ENCODE measurements at places on chromosomes 5 and 9. TPM values are rescaled to one million over a fixed set of nuclear protein-coding genes. Genes with fewer than 3 reads are reported as not detected.

DNA sequence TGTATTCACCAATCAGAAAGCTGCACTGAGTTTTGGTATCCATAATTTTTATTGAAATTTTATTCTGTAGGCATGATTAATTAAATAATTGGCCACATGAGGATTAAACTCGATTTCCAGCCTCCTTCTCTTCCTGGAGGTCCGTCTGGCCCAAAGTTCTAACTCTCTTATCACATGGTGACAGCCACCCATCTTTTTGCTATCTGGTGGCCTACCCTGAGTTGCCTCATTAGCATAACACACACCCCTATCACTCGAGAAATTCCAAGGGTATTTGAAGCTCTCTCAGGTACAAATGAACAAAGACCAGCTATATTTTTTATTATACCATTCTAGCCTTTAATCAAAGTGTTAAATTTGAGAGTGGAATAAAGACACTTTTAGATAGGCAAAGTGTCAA, 57.7 kb downstream of the APC start:
- H3K4me1 ChIP-seq, result no peaks in the 10 kb centered on the region
- peaks cover 25% of the 10 kb centered on the region for H3K36me3 ChIP-seq
- no peak for DNase-seq
- H3K27ac ChIP-seq, result no peak overlapping the region
- H3K27me3 ChIP-seq, result no peaks in the 10 kb centered on the region

DNA sequence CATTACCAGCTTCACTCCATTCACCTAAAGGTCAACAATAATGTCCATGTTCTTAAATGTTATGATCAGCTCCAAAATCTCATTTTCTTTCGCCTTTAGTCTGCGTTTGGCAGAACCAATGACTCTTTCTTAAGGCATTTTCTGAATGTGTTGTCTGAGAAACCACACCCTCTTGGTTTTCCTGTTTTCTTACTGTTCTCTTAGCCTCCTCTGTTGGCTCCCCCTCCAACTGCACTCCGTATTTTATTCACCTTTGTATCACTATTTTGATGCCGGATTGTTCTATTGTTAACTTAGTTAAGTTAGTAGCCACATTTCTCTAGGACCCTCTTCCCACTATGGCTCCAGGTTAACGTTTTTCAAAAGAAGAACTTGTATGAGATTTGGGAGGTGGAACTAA, 185.6 kb downstream of the DMAC1 start:
- H3K27ac ChIP-seq, result no peak overlapping the region
- H3K4me3 ChIP-seq, result no peak overlapping the region
- DNase-seq, result peak; percentile 20
- H3K4me1 ChIP-seq, result no peaks in the 10 kb centered on the region
- H3K27me3 ChIP-seq, result no peaks in the 10 kb centered on the region
- no peaks in the 10 kb centered on the region for H3K36me3 ChIP-seq

- no peaks in the 10 kb centered on the region for H3K36me3 ChIP-seq
- no peaks in the 10 kb centered on the region for H3K4me1 ChIP-seq
- no peak overlapping the region for H3K27ac ChIP-seq
- H3K4me3 ChIP-seq, result no peak overlapping the region
Measured at GRCh38 chr9:84953797-84954705, 284.5 kb downstream of the NTRK2 start.

The PCDHB16 gene
- total RNA-seq, result 5.1 TPM

- H3K4me3 ChIP-seq, result no peak overlapping the region
- DNase-seq, result peak; percentile 76
- H3K4me1 ChIP-seq, result peaks cover 26% of the 10 kb centered on the region
- peaks cover 35% of the 10 kb centered on the region for H3K36me3 ChIP-seq
- H3K27me3 ChIP-seq, result no peaks in the 10 kb centered on the region
Measured at GRCh38 chr9:33117306-33117705, 40.8 kb upstream of the SMU1 start.

DNA sequence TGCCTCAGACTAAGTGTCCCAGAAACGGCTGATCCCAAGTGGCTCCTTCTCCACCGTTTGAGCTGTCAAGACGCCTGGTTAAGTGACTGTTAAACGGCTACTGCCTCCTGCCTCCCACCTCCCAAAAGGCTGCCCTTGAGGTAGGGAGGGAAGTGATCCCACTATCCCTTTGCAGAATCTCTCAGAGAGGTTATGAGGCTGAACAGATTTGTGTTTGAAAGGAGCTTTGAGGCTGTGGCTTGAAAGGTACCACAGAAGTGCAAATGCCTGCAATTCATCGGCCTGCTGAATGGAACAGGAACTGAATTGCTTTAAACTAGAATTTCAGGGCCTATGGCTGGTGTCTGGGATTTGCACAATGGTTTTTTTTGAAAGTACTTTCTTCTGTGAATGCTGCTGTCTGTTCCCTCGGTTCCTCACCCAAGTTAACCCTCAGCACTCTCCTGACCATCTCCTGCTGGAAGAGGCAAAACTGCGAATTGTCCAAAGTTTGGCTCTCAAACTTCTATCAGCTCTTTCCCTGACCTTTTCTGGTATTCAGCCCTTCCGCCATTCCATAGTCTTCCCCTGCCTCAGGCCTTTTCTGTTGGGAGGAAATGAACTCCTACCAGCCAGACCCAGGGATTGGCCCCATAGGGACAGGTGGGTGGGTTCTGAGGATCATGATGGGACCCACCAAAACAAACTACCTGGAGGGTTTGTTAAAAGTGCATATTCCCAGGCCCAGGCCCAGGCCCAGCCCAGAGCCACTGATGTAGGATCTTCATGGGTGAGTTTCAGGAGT, 453.3 kb downstream of the KDM4C start:
- DNase-seq, result no peak
- H3K27ac ChIP-seq, result no peak overlapping the region
- H3K27me3 ChIP-seq, result peaks cover 24% of the 10 kb centered on the region
- no peak overlapping the region for H3K4me3 ChIP-seq

DNA sequence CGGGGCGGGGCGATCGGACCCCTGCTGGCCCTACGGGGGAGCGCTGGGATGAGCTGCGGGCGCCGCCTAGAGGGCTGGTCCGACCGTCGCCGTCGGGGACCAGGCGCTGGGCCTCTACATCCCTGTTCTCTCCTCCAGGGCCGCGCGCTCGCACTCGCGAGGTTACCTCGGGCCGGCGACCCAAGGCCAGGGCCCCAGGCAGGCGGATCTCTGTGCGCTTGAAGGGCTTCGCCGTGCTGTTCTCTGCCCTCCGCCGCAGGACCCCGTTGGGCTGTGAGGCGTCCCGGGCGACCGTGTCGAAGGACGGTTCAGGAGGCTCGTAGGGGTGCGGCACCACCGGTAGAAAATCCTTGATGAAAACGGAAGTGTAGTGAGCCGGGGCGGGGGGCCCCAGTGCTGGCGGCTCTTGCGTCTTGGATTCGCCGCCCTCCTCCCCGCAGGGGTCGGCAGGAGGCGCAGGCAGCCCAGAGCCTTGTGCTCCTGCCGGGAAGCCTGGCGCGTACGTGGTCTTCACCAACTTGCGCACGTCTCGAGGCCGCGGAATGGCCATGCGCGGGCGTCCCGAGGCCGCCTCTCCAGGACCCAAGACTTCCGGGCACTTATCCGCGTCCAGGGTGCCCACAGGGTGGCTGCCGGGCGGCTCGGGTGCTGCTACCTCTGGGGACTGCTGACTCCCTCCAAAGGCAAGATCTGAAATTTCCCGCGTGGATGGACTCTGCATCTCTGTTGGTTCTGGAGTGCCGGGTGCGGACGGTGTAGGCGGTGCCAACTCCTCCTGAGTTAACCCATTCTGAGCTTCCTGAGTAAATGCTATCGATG, 2.0 kb downstream of the PROB1 start:
- no peaks in the 10 kb centered on the region for H3K36me3 ChIP-seq
- H3K27ac ChIP-seq, result no peak overlapping the region
- H3K4me3 ChIP-seq, result peak overlapping the region; percentile 65
- DNase-seq, result peak; percentile 77
- H3K4me1 ChIP-seq, result 0 out of 2 replicates have a peak, but pooled peaks cover 4% of the 10 kb centered on the region
- peaks cover 9% of the 10 kb centered on the region for H3K27me3 ChIP-seq

- no peak for DNase-seq
- H3K27me3 ChIP-seq, result no peaks in the 10 kb centered on the region
- H3K27ac ChIP-seq, result no peak overlapping the region
Measured at GRCh38 chr9:90966031-90966290, 164.3 kb downstream of the SYK start.

- no peak overlapping the region for H3K27ac ChIP-seq
- H3K27me3 ChIP-seq, result peaks cover 16% of the 10 kb centered on the region
- H3K36me3 ChIP-seq, result no peaks in the 10 kb centered on the region
- H3K4me3 ChIP-seq, result peak overlapping the region; percentile 56
Measured at GRCh38 chr9:114153761-114154599, 1.4 kb upstream of the COL27A1 start.

GRCh38 chr5:19608444-19609002, 379.5 kb downstream of the CDH18 start:
- H3K27me3 ChIP-seq, result no peaks in the 10 kb centered on the region
- no peaks in the 10 kb centered on the region for H3K36me3 ChIP-seq
- no peak overlapping the region for H3K27ac ChIP-seq
- no peak overlapping the region for H3K4me3 ChIP-seq
- no peaks in the 10 kb centered on the region for H3K4me1 ChIP-seq
- DNase-seq, result no peak

- H3K27me3 ChIP-seq, result no peaks in the 10 kb centered on the region
- no peak overlapping the region for H3K27ac ChIP-seq
- H3K4me3 ChIP-seq, result no peak overlapping the region
- no peak for DNase-seq
- H3K4me1 ChIP-seq, result 0 out of 2 replicates have a peak, but pooled peaks cover 3% of the 10 kb centered on the region
- H3K36me3 ChIP-seq, result no peaks in the 10 kb centered on the region
Measured at GRCh38 chr5:131254741-131255140, 9.1 kb upstream of the CDC42SE2 start.

DNA sequence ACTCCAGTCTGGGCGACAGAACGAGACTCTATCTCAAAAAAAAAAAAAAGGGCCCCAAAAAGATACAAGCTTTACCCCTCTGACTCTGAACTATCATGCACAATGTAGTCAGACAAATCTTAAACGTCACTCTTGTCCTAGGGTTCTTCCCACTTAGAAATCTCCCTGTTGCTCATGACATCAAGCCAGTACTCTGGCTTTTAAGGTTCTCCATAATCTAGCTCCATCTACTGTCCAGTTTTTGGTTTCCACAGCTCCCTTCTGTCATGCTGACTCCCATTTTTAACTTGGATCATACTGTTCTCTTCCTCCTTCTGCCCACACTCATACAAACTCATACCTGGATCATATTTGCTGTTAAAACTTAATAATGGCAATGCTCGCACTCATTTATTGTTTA, 156.7 kb upstream of the TLX3 start:
- H3K4me1 ChIP-seq, result peaks cover 24% of the 10 kb centered on the region
- H3K27me3 ChIP-seq, result no peaks in the 10 kb centered on the region
- no peak overlapping the region for H3K27ac ChIP-seq
- no peak overlapping the region for H3K4me3 ChIP-seq

The FBXL7 gene
- 8.7 TPM for total RNA-seq

The RORB gene
- not detected for total RNA-seq

GRCh38 chr9:107360098-107360497, 77.0 kb downstream of the RAD23B start:
- H3K4me3 ChIP-seq, result no peak overlapping the region
- H3K36me3 ChIP-seq, result no peaks in the 10 kb centered on the region
- no peaks in the 10 kb centered on the region for H3K27me3 ChIP-seq
- DNase-seq, result peak; percentile 45
- H3K4me1 ChIP-seq, result no peaks in the 10 kb centered on the region

The OTP gene
- not detected for total RNA-seq

The AQP7 gene
- not detected for total RNA-seq

The SPATA31A3 gene
- not detected for total RNA-seq

DNA sequence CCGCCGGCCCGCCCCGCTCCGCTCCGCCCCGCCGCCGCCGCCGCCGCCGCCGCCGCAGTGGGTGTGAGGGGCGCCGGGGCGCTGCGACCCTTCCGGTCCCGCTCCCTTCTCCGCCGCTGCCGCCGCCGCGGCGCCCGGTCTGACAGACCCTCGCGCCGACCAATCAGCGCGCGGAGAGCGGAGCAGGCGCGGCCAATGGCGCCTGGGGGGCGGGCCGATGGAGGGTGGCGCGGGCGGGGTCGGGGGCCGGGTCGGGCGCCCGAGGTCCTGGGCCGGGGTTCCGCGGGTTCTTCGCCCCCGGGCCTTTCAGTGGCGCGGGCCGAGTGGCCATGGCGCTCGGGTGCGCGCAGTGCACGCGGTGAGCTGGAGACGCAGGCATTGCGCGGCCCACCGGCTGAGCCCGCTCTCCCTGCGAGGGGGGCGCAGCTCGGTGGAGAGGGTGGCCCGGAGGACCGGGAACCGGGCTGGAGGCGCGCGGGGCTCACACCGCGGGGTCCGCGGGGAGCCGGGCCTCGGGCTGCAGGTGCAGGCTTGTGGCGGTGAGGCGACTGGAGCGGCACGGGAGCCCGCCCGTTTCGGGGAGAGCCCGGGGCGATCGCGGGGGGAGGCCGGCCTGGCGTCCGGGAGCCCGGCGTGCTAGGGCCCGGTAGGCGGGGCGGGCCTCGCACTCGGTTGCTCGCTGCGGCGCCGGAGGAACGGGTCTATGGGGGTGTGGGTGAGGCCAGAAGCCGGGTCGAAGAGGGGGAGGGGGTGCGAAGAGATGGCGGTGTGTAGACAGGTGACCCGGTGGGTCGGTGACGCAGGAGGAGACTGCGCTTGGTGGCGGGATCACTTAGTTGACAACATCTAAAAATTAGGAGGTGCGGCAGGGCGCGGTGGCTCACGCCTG, at the start of gene MAPK9:
Gene MAPK9, minus strand, starts transcription at position 141 of the 889 bp plus-strand sequence. CDS start 11,522 bp downstream, outside the sequence.
- no peaks in the 10 kb centered on the region for H3K36me3 ChIP-seq
- DNase-seq, result peak; percentile 94
- H3K4me1 ChIP-seq, result peaks cover 9% of the 10 kb centered on the region
- H3K4me3 ChIP-seq, result peak within 1 kb of the TSS; percentile 96

GRCh38 chr5:54754878-54755277, 230.5 kb downstream of the ESM1 start:
- no peak for DNase-seq
- H3K27me3 ChIP-seq, result no peaks in the 10 kb centered on the region
- H3K36me3 ChIP-seq, result no peaks in the 10 kb centered on the region
- H3K27ac ChIP-seq, result no peak overlapping the region

DNA sequence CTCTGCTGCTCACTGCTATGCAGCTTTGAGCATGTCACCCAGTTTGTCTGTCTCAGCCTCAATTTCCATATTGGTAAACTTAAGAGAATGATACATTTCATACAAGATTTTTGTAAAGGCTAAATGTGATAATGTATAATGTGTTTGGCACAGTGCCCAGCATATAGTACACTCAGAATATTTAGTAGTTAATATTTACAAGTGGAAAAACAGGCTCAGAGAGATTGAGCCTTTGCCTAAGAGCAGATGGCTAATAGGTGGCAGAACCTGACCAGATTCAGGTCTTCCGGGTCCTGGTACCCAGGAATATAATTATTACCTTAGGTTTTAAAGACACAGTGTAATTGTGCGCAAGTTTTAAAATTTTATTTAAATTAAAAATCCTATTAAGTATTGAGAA, 46.8 kb upstream of the KIAA1958 start:
- no peaks in the 10 kb centered on the region for H3K27me3 ChIP-seq
- H3K4me3 ChIP-seq, result no peak overlapping the region
- peaks cover 7% of the 10 kb centered on the region for H3K36me3 ChIP-seq
- DNase-seq, result no peak
- H3K27ac ChIP-seq, result no peak overlapping the region

DNA sequence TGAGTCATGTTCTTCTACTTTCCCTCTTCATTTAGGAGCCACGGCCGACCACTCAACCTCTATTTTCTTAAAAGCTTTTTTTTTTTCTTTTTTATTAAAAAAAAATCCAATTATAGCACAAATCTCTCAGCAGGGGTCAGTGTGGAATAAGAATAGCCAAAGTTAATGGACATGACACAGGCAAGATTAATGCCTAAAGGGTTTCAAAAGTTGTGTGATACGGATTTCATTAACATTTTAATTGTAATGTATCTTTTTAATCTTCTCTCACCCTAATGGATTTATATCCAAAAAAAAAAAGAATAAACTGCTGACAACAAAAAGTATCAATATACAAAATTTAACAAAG, 5.4 kb downstream of the NACC2 start:
- H3K27ac ChIP-seq, result no peak overlapping the region
- H3K4me1 ChIP-seq, result peaks cover 15% of the 10 kb centered on the region
- peak; percentile 58 for DNase-seq
- H3K36me3 ChIP-seq, result no peaks in the 10 kb centered on the region
- no peak overlapping the region for H3K4me3 ChIP-seq

The SH3RF2 gene
- total RNA-seq, result not detected
